ENCODE measurements at places on chromosomes 4 and X. TPM values are rescaled to one million over a fixed set of nuclear protein-coding genes. Genes with fewer than 3 reads are reported as not detected.

GRCh38 chr4:1364217-1364616, 17.2 kb downstream of the UVSSA start:
- DNase-seq, result no peak

DNA sequence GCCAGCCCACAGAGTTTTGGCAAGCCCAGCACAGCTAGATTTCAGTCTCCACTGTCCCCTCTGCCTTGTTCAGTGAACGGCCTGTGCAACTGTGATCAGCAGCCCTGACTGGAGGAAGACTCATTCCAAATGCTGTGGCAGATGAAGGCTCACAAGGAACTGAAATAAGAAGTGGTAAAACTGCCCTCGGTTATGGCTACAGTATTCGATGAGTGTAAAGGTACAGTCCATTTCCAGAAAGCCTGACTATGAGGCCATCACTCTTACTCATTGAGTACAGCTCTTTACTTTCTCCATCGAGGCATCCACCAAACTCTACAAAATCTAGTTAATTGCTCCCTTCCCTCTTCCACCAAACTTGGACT, 69.1 kb downstream of the RHOH start:
- DNase-seq, result no peak

- no peak for DNase-seq
Observed at GRCh38 chrX:110338935-110339334, 19.7 kb upstream of the RTL9 start.

GRCh38 chr4:5711479-5712184, 631 bp downstream of the EVC start:
- DNase-seq, result no peak

GPRASP2 gene
- polyA plus RNA-seq, result 0.66 TPM
